ENCODE measurements at places on chromosomes 6 and 20.

GRCh38 chr6:44119704-44120262, 7.5 kb downstream of the MRPL14 start:
- DNase-seq, result no peak

- no peak for DNase-seq
Measured at GRCh38 chr6:14693301-14694192, 552.3 kb upstream of the JARID2 start.

DNA sequence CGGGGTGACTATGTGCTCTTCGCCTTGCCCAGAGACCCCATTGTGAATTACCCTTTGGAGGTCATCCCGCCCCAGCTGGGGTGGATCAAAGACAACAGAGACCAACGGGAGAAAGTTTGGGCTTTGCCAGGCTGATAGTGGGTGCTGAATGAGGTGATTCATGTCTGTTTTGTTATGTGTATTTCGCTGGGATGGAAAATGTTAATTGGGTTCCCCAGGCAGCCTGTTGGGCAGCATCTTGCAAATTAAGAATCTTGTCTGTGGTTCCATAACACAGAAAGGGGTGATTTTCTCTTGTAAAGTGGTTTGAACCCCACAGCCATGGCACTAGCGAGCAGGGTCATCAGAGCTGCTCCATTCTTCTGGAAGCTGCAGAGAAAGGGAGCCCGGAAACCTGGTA, 63.1 kb upstream of the UNC93A start:
- no peak for DNase-seq

DNA sequence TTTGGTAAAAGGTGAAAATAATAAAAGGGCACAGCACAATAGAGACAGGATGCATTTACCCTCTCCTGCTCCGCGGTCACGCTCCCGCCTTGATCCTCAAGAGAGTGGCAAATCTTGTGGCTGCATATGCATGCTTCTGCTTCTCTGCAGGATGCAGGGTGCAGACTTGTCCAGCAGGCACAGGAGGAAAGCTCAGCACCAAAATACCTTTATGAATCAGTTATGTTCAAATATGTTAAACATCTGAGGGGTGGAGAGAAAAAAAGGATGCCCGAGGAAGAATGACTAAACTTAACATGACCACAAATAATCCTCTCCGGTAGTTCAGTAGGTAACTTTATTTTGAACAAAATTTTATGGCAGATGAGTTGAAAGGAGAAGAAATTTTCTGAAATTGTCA, 366.1 kb upstream of the SOX4 start:
- no peak for DNase-seq

GRCh38 chr6:109326351-109326750, 55.9 kb downstream of the CD164 start:
- DNase-seq, result no peak

DNA sequence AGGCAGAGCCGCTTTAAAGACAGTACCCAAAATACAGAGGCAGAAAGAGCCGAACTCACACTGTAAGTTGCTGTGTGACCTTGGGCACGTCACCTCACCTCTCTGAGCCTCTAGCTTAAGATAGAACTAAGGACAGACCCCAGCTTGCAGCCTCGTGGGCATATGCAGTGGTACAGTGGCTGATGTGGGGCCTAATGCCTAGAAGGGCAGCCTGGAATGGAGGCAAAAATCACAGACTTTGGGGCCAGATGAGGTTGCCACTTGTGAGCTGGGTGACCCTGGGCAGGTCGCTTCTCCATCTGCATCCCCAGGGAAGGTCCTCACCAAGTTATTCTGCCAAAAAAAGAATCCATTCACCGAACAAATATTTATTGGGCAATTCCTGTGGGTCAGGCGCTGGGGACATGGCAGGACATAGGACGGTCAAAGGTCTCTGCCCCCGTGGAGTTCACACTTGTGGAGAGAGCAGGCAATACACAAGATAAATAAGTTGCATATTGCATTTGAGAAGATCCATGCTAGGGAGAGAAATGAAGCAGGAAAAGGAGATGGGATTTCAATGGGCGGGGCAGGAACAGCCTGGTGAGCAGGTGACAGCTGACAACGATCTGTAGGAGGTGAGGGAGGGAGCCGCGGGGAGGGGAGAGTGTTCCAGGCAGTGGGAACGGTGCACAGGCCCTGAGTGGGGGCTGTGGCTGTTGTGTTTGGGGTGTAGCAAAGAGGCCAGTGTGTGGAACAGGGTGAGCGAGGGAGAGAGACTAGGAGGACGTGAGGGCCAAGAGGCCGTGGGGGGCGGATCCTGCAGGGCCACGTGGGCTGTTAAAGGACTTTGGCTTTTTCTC, 115.2 kb downstream of the CEBPB start:
- DNase-seq, result no peak

- no peak for DNase-seq
Measured at GRCh38 chr6:70371454-70372105, 41.7 kb upstream of the FAM135A start.

DNA sequence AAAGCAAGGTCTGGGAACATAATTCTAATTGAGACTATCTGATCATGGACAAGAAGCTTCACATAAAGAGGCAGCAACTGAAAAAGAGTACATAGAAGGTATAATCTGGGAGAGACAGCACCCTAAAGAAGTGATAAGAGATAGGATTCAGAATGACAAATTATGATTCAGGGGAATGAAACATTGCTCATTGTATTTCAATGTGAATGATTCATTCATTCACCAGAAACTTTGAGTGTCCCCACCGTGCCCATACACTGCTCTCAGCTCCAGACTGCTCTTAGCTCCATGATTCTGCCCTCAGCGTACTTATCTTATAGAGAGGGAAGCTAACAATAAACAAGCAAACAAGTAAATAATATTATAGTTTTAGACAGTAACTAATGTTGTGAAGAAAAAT, 329.3 kb upstream of the IRAK1BP1 start:
- no peak for DNase-seq
